ENCODE measurements at places on chromosomes 13 and 19. TPM values are rescaled to one million over a fixed set of nuclear protein-coding genes. Genes with fewer than 3 reads are reported as not detected.

KANK3 gene
- total RNA-seq: 9.1 TPM

KL gene
- 0.20 TPM for total RNA-seq

CCDC8 gene
- not detected for total RNA-seq

ZNF773 gene
- 11.1 TPM for total RNA-seq

WDR88 gene
- total RNA-seq: not detected

MAST3 gene
- total RNA-seq: 31.0 TPM

NLRP4 gene
- total RNA-seq: not detected

PRRG2 gene
- 1.8 TPM for total RNA-seq

C19orf53 gene
- total RNA-seq: 100 TPM

RNF113B gene
- total RNA-seq: not detected

RASL11A gene
- total RNA-seq: 0.70 TPM

OLFM4 gene
- total RNA-seq: not detected

HIF3A gene
- not detected for total RNA-seq

MAST1 gene
- 0.53 TPM for total RNA-seq

ARID3A gene
- 30.7 TPM for total RNA-seq

PRR19 gene
- 0.30 TPM for total RNA-seq

NLRP7 gene
- not detected for total RNA-seq

BEST2 gene
- not detected for total RNA-seq

CBY2 gene
- total RNA-seq: not detected

KLC3 gene
- not detected for total RNA-seq

DKKL1 gene
- not detected for total RNA-seq

ICAM5 gene
- total RNA-seq: 0.46 TPM

TEX26 gene
- total RNA-seq: not detected

POP4 gene
- 80.1 TPM for total RNA-seq

ACTL9 gene
- not detected for total RNA-seq
